ENCODE measurements at places on chromosomes 4 and X.

DNA sequence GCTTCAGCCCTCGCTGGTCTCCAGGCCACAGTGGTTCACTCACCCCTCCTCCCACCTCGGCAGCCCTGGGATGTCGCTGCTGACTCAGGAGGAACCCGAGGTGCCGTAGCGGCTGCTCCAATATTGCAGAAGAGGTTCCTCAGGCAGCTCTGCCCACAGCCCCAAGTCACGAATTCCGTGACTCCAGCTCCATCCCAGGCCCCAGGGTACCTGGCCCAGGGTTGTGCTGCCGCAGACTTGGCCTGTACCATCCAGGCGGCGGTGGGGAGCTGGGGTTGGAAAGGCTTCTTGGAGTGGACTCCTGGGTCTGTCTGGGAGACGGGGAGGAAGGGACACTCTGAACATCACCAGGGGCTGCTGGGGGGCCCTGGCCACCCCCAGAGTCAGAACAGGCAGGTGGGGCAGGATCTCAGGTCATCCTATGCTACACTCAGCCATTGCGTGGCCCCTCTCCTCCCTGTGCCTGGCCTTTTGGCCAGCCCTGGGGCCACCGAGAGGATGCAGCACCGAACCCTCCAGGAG lies 728 bp upstream of the HGFAC start:
- DNase-seq = no peak

DNA sequence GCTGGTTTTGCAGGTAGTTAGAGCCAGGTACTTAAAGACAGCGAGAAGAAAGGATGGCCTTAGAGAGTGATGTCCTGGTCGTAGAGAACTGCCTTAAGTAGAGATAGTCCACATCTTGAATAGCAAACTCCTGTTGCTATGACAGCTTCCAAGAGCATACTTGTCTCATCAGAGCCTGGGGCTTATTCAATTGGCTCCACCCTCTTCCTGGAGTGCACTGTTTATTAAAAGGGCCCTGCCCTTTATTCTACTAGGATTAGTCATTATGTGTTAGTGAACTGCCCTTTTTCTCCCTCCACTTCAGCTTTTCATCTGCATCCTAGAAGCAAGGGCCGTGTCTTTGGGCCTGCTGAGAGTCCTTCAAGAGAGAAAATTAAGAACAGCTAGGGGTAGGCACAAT lies 94.5 kb upstream of the EOLA2 start:
- no peak for DNase-seq

DNA sequence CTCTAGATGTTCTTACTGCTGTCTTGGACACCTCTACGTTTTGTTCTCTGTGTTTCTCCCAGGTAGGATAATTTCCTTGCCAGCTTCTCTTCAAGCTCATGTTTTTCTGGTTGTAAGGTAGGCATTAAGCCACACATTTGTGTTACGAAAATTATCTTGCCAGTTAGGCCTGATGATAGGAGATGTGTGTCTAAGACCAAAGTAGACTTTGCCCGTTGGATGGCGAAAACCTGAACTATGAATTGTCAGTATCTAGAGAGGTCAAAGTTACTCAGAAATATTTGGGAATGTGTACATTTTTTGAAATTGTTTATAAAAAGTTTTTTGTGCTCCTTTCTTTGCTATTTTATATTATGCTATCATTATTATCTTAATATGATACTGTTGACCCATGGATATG lies 72.8 kb downstream of the FHIP1A start:
- no peak for DNase-seq

- no peak for DNase-seq
These were observed 682.3 kb upstream of the GRID2 start for GRCh38 chr4:91621446-91621845.

DNA sequence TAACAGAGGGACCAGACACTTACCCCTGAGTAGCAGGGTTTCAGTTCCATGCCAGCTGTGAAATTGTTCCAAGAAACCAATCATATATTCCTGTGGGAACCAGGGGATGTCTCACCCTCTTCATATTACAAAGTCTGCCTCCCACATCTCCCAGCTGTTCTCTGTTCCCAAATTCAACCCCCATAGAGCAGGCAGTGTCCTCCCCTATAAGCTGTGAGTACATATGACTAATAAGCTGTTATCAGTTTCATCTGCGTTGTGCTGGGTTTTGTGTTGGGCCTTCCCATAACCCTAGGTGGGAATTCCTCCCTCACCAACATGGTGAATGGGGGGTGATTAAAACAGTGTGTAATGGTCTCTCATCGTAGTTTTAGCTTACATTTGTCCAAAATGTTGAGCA lies 41.0 kb downstream of the CEP44 start:
- DNase-seq = no peak

- no peak for DNase-seq
These were observed 2.3 kb upstream of the AMBN start for GRCh38 chr4:70589785-70590184.

- DNase-seq = no peak
These were observed 147.1 kb downstream of the CAMK2D start for GRCh38 chr4:113614414-113614813.

- DNase-seq = no peak
These were observed 217.7 kb upstream of the CENPE start for GRCh38 chr4:103415801-103416200.

GRCh38 chr4:101258883-101259282 lies 88.4 kb downstream of the PPP3CA start:
- DNase-seq = peak; percentile 6

DNA sequence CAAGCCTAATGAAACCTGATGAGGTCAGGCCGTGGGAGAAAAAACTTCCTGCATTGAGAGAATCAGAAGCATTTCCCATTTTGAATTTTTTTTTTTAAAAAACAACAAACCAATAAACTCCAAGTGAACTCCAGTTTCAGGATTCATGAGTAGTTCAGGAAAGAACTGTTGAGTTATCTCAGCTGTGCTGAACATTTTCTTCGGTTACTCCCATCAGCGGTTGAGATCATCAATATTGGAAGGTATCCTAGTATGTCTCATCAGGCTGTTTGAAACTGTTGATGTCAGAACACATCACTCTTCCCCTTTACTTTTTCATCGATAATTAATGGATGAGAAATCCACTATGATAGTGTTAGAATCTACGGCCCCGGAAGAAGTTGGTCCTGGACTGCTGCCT lies 82.4 kb upstream of the ADGRG2 start:
- no peak for DNase-seq

GRCh38 chrX:1476682-1477081 lies 24.0 kb upstream of the ASMTL start:
- no peak for DNase-seq

- DNase-seq = peak; percentile 33
These were observed 189.1 kb upstream of the C1QTNF7 start for GRCh38 chr4:15238720-15239119.

GRCh38 chrX:39508300-39508692 lies 589.5 kb downstream of the BCOR start:
- peak; percentile 18 for DNase-seq

DNA sequence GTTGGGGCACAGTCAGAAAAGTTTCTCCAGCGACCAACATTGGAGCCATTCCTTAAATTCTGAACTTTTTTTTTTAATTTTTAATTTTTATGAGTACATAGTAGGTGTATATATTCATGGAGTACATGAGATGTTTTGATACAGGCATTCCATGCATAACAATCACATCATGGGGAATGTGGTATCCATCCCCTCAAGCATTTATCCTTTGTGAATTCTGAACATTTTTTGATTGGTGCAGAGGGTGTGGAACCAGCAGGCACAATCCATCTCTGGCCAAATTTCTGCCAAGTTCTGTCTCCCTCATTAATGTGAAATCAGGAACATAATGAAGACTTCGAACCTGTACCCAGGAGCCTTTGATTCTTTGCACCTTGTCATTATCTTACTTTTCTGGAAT lies 267.0 kb downstream of the FRMPD4 start:
- DNase-seq = no peak

- no peak for DNase-seq
These were observed 82.2 kb downstream of the SUPT20HL2 start for GRCh38 chrX:24231641-24232179.

- no peak for DNase-seq
These were observed 16.8 kb downstream of the RBPJ start for GRCh38 chr4:26337612-26338011.

GRCh38 chrX:30065226-30065625 lies 150.1 kb upstream of the MAGEB2 start:
- no peak for DNase-seq

DNA sequence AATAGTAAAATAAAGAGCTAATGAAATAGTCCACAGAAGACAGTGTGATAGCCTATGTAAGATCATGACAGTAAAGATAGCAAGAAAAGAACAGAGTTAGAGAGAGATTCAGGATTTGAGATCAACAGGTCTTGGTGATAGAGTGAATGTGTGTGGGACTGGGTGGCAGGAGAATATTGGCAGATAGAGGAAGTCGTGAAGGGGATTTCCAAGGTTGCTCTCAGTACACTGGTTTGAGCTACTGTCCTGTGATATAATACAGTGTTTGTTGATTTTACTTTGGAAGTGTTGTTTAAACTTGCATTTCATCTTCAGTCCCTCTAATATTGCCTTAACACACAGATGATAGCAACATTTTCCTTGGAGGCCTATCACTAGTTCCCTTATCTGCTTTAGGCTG lies 44.1 kb downstream of the DTHD1 start:
- peak; percentile 61 for DNase-seq

GRCh38 chr4:102328045-102328444 lies 17.2 kb downstream of the SLC39A8 start:
- DNase-seq = no peak

DNA sequence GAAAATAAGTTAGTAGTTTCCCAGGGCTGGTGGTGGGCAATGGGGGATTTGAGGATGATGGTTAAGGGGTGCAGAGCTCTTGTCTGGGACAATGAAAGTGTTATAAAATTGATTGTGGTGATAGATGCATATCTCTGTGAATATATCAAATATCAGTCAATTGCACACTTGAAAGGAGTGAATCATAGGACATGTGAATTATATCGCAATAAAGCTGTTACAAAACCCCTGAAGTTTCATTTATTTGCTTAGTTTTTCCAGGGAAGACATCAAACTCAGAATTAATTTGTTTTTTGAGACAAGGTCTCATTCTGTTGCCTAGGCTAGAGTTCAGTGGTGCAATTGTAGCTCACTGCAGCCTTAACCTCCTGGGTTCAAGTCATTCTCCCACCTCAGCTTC lies 17.9 kb upstream of the YIPF6 start:
- no peak for DNase-seq

DNA sequence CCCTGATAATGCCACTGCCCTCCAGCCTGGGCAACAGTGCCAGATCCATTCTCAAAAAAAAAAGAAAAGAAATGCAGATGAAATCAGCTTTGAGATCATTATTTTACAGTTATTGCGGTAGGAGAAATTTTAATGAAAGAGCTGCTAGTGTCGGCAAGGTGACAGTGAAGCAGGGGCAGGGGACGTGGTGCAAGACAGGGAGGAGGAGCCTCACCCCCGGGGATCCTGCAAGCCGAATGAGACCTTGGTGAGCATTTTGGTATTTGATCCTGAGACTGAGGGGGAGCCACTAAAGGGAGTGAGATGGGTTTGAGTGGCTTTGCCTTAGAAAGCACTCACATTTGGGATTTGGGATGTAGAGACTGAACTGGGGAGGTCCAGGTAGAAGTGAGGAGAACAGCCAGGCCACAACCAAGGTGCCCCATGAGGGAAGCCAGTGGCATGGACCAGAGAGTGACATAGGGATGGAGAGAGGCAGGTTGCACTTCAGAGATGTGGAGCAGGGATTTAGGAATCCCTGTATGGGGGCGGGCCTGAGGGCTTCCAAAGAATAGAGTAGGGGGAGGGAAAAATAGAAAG lies 23.6 kb downstream of the RBM10 start:
- no peak for DNase-seq

Measured in CD4-positive, alpha-beta T cell treated with Interleukin-21 for 1 hour (primary cell).